ENCODE measurements at places on chromosomes 13 and 19.

DNA sequence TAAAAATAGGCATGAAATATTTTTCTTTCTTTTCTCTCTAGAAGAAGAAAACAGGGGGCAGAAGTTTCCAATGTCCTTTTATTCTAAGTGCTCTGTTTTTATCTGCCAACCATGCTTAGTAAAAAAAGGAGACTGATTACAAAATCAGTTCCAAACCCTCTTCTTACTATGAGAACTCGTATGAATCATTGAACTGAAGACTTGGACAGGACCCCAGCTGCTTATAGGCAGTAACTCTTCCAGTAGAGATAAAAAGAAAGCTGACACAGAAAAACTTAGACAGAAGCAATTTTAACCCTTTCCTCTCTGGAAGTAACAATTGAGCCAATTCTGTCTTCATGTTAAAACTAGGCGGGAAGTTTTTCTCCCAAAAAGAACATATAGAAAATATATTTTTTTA lies 24.5 kb upstream of the FREM2 start:
- H3K4me3 ChIP-seq: no peak overlapping the region
- H3K27ac ChIP-seq: no peak overlapping the region
- no peaks in the 10 kb centered on the region for H3K27me3 ChIP-seq

GRCh38 chr19:38922482-38922881 lies 8.1 kb downstream of the SARS2 start:
- no peak overlapping the region for H3K4me3 ChIP-seq
- no peak overlapping the region for H3K27ac ChIP-seq
- no peak for DNase-seq

GRCh38 chr13:80462037-80462436 lies 121.1 kb upstream of the SPRY2 start:
- H3K36me3 ChIP-seq: no peaks in the 10 kb centered on the region
- DNase-seq: no peak
- no peaks in the 10 kb centered on the region for H3K27me3 ChIP-seq
- H3K4me1 ChIP-seq: peaks cover 4% of the 10 kb centered on the region
- no peak overlapping the region for H3K4me3 ChIP-seq

- no peak overlapping the region for H3K27ac ChIP-seq
- peaks cover 23% of the 10 kb centered on the region for H3K4me1 ChIP-seq
- no peak for DNase-seq
- no peak overlapping the region for H3K4me3 ChIP-seq
- no peaks in the 10 kb centered on the region for H3K27me3 ChIP-seq
- peaks cover 21% of the 10 kb centered on the region for H3K36me3 ChIP-seq
Measured at GRCh38 chr19:54199401-54199800, 1.3 kb upstream of the RPS9 start.

DNA sequence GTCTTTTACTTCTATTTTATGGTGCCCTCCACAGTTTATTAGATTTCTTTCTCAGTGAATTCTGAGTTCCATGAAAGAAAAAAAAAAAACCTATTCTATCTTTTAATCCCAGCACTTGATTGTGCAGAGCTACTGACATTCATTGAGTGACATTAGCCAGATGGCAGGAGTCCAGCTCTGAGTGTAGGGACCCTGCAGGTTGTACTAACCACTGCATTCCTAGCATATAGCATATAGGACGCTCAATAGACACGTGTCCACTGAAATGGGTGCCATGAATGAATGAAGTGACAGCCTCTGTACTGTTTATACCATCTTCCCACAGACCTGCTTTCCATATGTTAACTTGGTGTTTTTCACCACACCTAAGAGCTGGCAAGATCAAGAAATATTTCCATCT lies 206.3 kb downstream of the RAP2A start:
- no peaks in the 10 kb centered on the region for H3K27me3 ChIP-seq
- H3K27ac ChIP-seq: no peak overlapping the region
- no peak for DNase-seq
- H3K4me3 ChIP-seq: no peak overlapping the region
- no peaks in the 10 kb centered on the region for H3K36me3 ChIP-seq

- H3K4me3 ChIP-seq: no peak overlapping the region
- H3K36me3 ChIP-seq: no peaks in the 10 kb centered on the region
- no peak overlapping the region for H3K27ac ChIP-seq
Measured at GRCh38 chr19:28823338-28823961, 389.5 kb downstream of the UQCRFS1 start.

DNA sequence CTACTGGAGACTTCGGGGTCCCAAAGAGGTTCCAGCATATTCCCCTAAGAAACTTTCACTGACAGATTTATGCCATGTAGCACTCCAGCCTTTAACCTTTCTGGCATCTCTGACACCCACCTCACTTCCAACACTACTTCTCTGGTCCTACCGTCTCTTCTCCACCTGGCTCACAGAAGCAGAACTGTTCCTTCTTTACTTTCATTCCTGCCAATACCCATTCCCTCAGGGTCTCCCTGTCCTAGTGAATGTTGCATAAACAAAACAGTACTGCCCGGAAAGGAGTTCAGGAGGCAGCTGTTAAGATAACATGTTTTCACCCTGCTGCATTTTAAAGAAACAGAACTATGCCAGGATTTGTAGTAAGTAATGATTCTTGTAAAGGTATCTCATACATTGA lies 136.0 kb upstream of the MIR17HG start:
- H3K27ac ChIP-seq: no peak overlapping the region
- H3K36me3 ChIP-seq: no peaks in the 10 kb centered on the region
- DNase-seq: no peak
- H3K27me3 ChIP-seq: no peaks in the 10 kb centered on the region
- no peaks in the 10 kb centered on the region for H3K4me1 ChIP-seq
- no peak overlapping the region for H3K4me3 ChIP-seq
